ENCODE measurements at places on chromosomes 3 and 15. TPM values are rescaled to one million over a fixed set of nuclear protein-coding genes. Genes with fewer than 3 reads are reported as not detected.

Gene OR5K2
- total RNA-seq = not detected

DNA sequence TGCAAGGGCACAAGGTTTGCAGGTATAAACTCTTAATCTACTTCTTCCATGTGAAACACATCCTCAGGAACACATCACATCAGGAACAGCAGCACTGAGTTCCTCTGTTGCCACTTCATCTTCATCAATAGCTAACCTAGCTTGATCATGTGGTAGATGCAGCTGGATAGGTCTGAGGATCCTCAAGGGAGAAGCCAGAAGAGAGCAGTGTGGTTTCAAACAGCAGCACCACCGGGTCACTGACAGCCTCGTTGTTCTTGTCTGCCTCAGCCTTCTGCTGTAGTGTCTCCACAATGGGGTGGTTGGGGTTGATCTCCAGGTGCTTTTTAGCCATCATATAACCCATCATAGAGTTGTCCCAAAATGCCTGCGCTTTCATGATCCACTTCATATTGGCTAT, 58.8 kb downstream of the ADAM10 start:
- no peak overlapping the region for H3K4me3 ChIP-seq
- H3K36me3 ChIP-seq = peaks cover 30% of the 10 kb centered on the region
- H3K4me1 ChIP-seq = peaks cover 30% of the 10 kb centered on the region
- no peak overlapping the region for H3K27ac ChIP-seq

Gene CPLX3
- total RNA-seq = 0.17 TPM

DNA sequence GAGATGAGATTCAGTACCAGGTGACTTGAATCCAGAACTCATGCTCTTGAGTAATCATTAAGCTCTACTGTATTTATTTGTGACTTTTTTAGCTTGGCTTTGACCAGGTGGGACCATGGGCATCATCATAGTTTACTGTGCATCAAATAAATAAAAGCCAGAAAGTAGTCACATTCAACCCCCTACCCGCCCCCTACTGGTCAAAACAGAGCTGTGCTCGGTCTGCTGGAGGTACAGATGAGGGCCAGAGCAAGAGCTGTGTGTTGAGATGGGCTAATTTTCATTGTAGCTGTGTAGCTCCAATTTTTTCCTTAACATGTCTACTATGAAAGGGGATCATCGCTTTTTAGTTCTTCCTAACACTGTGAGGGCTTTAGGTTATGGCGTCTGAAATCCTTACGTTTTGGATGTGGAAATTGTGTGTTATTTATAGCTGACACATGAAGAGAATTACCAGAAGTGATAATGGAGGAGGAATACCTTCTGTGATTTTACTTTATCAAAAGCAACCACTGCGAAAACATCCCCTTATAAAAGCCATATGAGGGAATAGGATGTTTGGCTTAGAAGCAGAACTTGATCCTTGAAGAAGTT, 375.1 kb downstream of the PTPRG start:
- no peaks in the 10 kb centered on the region for H3K4me1 ChIP-seq
- H3K27ac ChIP-seq = no peak overlapping the region
- H3K27me3 ChIP-seq = no peaks in the 10 kb centered on the region
- DNase-seq = no peak

GRCh38 chr15:48555241-48555881, 90.1 kb downstream of the FBN1 start:
- no peaks in the 10 kb centered on the region for H3K4me1 ChIP-seq
- H3K36me3 ChIP-seq = no peaks in the 10 kb centered on the region
- DNase-seq = no peak
- no peak overlapping the region for H3K27ac ChIP-seq
- H3K27me3 ChIP-seq = peaks cover 7% of the 10 kb centered on the region
